ENCODE measurements at places on chromosomes 2 and 18.

DNA sequence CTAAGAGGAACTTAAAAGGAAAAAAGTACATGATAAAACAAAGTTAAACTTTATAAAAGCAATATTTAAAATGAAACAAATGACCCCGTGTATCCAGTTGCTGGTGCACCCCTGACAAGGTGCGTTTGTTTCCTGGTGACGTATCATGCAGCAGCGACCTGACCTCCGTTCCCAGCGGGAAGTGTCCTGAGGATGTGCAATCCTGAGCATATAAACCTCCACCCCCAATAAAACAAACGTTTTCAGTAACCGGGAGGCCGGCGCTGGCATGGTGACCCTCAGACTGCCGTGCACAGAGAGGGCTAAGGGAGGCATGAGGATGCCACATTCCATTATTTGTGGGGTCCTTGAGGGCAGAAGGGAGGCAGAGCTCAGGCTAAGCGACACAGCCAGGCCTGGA, 14.8 kb downstream of the SLC66A2 start:
- no peak for DNase-seq

DNA sequence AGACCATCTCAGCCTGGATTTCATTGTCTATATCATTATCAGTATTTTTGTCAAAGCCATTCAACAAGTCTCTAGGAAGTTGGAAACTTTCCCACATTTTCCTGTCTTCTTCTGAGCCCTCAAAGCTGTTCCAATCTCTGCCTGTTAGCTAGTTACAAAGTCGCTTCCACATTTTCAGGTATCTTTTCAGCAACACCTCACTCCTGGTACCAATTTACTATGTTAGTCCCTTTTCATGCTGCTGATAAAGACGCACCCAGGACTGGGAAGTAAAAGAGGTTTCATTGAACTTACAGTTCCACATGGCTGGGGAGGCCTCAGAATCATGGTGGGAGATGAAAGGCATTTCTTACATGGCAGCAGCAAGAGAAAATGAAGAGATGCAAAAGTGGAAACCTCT, 9.3 kb upstream of the FIGLA start:
- DNase-seq, result no peak

- DNase-seq, result no peak
Measured at GRCh38 chr2:224659714-224660113, 56.5 kb downstream of the CCDC195 start.

DNA sequence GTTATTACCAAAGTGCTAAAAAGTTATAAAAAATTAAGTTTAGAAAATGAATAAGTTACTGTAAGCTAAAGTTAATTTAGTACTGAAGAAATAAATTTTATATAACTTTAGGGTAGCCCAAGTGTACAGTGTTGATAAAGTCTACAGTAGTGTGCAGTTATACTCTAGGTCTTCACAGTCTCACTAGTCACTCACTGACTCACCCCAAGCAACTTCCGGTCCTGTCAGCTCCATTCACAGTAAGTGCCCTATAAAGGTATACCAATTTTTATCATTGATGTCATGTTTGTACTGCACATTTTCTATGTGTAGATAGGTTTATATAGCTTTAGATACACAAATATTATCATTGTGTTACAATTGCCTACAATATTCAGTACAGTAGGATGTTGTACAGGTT, 518.3 kb upstream of the PIK3C3 start:
- no peak for DNase-seq

- DNase-seq, result no peak
Measured at GRCh38 chr18:75496151-75496550, 68.6 kb upstream of the SMIM21 start.

- no peak for DNase-seq
Measured at GRCh38 chr2:236394571-236394970, 130.4 kb upstream of the ASB18 start.

DNA sequence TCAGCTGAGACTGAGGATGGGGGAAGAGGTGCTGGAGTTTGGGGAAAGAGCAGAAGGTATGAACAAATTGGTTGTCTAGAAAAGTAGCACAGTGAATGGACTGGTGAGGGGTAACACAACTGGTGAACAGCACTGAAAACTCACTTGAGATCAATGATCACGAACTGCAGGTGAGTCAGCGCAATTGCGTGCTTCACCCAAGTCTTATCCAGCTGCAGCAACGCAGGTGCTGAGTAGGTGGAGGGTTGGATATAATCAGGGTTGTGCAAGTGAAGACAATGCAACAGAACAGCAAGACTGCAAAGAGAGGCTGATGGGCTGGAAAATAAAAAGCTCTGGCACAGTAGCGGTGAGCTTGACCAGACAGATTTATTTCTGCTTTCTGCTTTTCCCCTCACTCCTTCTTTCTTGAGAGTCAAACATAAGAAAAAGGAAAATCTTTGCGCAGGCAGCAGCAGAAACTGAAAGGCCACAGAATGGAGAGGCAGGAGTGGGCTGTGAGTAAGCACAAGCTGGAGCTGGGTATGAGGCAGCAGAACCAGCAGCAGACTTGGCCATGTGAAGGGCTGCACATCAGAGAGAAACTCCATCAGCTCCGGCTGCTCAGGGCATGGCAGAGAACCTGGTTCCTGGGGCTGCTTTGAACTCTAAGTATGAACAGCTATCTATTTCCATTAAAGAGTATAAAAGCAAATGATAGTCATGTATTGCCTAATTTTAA, 99.4 kb upstream of the ARL5A start:
- no peak for DNase-seq

- no peak for DNase-seq
Measured at GRCh38 chr2:238946318-238947242, 98.7 kb downstream of the TWIST2 start.

- no peak for DNase-seq
Measured at GRCh38 chr2:224930990-224931389, 111.3 kb downstream of the DOCK10 start.
